Choroid plexus epithelial cell (primary cell): ENCODE measurements at places on chromosomes 12 and 14.

DNA sequence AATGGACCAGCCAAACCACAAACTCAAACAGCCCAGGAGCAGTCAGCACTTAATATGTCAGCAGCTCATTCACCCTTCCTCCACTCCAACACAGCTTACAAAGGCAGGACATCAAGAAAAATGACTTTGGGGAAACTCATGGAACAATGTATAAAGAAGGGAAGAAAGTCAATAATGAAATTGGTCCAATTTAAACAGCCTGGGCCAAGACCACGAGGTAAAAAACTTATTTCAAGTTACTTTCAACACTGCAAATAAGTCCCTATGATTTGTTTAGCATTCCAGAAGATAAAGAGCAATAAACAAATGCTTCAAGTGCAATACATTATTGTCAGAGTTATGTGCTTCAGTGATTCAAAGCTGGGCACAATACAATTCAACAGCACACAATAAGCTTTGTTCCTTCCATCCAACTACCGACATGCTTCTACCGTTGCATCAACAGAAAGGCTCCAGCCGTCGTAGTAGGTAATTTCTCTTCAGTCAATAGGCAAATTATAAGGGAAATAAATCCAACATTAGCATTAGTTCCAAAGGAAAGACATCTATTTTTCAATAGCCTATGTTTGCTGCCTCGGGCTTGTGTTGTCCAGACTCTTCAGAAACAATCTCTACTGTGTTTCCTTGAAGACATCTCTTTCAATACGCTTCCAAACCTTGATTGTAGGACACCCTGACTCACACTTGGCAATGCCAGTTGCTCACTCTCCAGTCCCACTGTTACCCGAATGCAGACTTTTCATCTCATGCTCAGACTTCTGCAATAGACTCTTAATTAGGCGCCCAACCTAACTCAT, 225.7 kb downstream of the NUAK1 start:
- no peak for DNase-seq

DNA sequence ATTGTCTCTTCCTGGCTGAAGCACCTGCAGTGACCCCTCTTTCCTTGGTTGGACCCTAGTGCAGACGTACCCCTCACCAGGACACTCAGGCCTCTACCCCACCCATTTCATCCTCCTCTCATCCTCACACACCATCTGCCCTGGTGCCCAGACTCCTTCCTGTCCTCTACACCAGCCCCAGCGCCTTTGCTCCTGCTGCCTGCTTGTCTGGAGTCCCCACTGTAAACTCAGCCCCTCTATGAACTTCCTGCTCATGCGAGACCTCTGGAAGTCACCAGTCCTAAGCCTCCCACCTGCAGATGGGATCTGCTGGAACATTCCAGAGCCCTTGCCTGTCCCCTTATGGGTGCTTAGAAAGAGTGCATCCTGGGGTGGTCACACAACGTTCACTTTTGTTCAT, 242.5 kb downstream of the ADGRD1 start:
- DNase-seq, result no peak

DNA sequence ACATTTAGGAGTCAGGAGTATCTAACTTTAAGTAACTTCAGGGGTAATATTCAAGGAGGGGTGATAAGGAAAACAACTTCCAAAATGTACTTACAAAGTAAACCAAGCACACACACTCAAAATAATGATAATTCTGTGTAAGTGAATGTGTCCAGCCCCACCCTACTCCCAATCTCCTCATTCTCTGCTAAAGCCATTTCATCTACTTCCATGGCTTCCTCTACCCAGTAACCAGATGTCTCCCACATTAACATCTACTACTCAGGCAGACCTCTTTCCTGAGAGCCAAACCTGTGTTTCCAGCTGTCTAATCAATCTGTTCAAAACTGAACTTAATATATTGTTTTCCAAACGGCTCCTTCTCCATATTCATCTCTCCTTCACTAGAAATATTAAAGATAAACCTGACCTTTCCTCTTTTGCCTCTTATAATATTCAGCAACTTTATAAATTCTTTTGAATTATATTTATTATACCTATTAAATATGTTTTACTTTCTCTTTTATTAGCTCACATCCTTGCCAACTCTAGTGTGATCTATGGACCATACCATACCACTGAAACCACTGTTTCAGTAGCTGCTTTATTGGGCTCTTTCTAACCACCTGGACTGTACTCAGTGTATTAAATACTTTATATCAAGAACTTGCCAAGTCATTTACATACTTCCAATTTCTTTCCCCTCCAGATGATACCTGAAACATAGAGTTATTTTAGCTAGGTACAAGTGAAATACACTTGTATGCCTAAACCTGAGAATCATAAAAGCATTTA, 170.7 kb downstream of the PPFIA2 start:
- DNase-seq, result no peak

DNA sequence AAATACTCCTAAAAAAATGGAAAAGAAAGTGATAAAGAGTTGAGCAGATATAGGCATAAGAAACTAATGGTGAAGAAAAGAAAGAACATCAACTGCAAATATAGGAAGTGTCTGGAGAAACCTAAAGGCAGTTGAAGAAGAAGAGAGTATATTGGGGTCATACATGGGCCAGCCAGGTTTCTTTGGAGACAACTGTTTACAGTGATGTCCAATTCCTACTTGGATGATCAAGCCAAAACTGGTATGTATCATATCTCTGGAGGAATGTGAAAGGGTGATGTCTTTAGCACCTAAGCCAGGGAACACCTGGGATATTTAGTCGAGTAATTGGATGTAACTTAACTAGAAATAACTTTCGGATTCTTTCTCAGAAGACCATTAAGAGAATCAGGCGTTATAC, 129.3 kb upstream of the FLRT2 start:
- no peak for DNase-seq

- peak; percentile 71 for DNase-seq
These were observed 4.8 kb upstream of the LMNTD1 start for GRCh38 chr12:25557830-25558436.

DNA sequence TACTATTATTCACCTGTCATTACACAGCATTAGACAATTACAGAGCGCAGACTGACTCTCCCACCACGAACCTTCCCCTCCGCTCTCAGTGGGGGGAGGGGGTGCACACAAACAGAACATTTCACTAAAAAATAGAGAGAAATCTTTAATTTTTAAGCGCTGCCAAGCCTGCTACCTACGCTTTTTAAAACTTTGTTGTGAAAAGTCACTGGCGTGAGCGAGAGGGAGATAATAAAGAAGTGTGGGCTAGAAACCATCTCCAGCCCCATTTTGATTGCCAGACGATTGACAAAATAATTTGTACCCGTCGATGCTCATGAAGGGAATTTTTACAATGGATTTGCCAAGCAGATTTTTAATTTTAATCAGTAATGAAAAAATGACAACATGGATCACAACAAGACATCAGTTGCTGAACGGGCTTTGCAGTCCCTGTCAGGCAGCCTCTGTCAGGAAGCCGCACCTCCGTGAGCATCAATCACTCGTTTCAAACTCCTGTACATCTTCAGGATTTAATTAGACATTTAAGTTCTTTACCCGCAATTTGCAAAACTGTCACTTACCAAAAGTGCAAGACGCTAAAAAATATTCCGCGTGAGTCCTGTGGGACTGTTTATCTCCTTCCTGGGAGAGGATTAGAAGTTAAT, 209.1 kb downstream of the BCL11B start:
- DNase-seq, result no peak

GRCh38 chr12:15700595-15700994, 88.6 kb downstream of the EPS8 start:
- DNase-seq, result peak; percentile 97

- no peak for DNase-seq
These were observed 125.5 kb downstream of the SPTSSA start for GRCh38 chr14:34336501-34336900.

GRCh38 chr12:106046301-106046846, 92.4 kb downstream of the NUAK1 start:
- no peak for DNase-seq

GRCh38 chr12:127083008-127083949, 1183.7 kb upstream of the TMEM132C start:
- peak; percentile 87 for DNase-seq

DNA sequence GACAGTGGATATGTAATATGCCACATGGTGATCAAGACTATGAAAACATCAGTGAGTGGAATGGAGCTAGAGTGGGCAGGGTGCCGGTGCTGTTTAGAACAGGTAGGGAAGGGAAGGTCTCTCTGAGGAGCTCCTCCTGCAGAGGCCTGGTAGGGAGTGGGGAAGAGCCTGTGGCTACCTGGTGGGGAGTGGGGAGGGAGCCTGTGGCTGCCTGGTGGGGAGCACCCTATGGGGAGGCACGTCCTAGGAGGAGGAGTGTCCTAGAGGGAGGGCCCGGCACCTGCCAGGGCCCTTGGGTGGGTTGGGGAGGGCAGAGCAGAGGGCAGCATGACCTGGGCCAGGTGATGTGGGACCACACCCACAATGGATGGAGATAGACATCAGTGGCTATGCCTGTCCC, 122.6 kb downstream of the ADGRD1 start:
- no peak for DNase-seq

- DNase-seq, result no peak
These were observed 15.0 kb downstream of the G2E3 start for GRCh38 chr14:30573966-30574365.

GRCh38 chr14:106276326-106277267, 750.2 kb downstream of the TMEM121 start:
- no peak for DNase-seq

DNA sequence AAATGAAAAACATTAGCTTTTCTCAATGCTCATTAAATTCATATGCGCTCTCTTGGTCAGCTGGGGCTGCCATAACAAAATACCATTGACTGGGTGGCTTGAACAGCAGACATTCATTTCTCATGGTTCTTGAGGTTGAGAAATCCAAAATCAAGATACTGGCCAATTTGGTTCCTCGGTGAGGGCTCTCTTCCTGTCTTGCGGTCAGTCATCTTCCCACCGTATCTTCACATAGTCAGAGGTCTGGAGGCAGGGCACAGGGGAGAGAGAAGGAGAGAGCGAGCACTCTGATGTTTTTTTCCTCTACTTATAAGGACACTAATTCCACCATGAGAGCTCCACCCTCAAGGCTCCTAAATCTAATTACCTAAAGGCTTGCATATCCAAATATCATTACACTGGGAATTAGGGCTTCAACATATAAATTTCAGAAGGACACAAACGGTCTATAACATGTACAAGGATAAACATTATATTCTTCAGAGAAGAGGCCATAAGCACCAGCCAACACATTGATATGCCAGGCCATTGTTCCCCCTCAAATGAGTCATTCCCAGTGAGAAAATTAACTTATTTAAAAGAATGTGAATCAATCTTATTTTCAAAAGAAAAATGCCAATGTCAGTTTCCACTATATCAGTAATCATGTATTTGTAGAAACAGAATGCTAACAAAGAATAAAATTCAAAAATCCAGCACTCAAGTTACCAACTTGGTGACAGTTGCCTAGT, 152.2 kb downstream of the BTG1 start:
- DNase-seq, result no peak

- DNase-seq, result no peak
These were observed 898 bp downstream of the SDSL start for GRCh38 chr12:113422886-113423669.

GRCh38 chr12:30613119-30613830, 82.4 kb downstream of the IPO8 start:
- peak; percentile 91 for DNase-seq

DNA sequence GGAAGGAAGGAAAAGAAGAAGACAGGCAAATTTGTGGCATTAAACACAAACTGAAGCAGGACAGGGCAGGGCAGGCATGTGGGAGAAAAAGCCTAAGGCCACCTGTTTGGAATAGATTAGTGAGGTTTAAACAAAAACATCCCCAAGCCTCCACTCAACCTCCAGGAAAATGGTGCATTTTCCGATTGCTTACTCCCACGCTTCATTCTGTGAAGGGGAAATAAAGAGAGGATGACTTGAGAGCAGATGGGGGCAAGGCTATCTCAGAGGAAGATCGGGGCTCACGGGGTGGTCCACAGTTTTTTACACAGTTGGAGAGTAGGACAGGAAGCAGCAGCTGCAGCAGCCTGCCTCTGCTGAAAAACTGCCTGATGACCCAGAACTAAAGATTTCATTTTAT, 250.9 kb downstream of the DUSP6 start:
- DNase-seq, result no peak

DNA sequence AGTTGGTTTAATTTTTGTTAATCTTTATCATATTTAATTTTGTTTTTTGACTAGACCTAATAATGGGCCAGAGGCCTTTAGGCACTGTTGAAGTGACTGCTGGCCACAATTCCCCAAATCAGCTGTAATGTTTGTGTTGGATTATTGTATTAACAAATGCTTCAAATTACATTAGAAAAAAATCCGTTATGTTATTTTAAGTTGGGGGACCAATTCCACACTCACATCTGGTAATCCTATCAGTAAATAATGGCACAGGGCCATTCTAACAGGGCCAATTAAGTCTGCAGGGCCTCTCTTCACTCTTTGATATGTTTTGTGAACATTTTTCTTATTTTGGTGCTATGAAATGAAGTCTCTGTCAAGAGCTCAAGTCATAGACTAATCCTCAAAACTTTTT, 39.6 kb downstream of the CHST11 start:
- DNase-seq, result peak; percentile 20

DNA sequence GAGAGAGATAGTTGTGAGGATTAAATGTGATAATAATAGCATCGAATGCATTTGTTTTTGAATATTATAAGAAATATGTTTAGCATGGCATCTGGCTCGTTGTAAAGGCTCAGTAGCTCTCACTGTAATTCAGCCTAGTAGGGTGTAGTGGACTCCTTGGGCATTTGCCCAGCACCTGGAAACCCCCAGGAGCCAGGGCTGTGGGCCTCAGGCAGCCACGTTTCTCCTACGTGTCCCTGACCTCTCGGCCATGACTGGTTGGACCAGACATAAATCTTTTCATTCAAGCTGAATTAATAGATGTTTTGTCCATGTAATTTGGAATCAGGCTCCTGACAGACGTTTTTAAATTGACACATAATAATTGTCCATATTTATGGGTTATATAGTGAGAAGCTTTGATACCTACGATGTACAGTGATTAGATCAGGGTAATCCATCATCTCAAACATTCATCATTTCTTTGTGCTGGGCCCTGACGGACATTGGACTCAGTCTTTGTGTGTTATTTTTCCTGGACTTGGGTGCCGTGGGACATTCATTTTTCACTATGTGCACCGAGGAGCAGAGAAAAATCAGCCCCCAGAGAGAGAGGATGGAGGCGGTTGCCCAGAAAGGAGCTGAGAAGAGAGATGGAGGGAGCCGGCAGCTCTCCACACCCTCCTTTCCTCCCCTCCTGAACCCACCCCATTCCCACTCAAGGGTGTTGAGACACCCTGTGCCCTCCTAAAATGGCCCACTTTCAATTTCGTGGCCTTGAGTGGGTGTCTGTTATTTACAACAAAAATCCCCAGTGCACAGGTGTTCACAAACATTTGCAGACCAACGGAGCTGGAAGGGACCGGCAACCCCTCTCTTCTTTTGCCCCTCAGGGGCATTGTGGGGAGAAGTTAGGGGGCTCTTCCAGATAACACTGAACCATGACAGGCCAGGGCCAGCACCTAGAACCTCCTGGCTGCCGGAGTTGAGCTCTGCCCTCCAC, 296.4 kb downstream of the DPF3 start:
- DNase-seq, result no peak

GRCh38 chr12:66210840-66211239, 21.8 kb downstream of the IRAK3 start:
- peak; percentile 37 for DNase-seq
